Mucosa of descending colon (tissue), 3 donors: ENCODE measurements at places on chromosomes 16 and 17. TPM values are rescaled to one million over a fixed set of nuclear protein-coding genes. Genes with fewer than 3 reads are reported as not detected.

Gene ATP2C2
- 159 TPM for total RNA-seq

Gene FOXF1
- 9.9 TPM for total RNA-seq

Gene C16orf89
- total RNA-seq = 3.3 TPM

Gene MFAP4
- 19.0 TPM for total RNA-seq

Gene AGRP
- total RNA-seq = not detected

Gene MPV17L
- 8.3 TPM for total RNA-seq

Gene KRTAP16-1
- total RNA-seq = not detected

Gene CBLN1
- total RNA-seq = 0.29 TPM

Gene SULT1A4
- total RNA-seq = 43.2 TPM

Gene KCNJ12
- total RNA-seq = 1.1 TPM

GRCh38 chr17:36069136-36069535, 5.1 kb downstream of the CCL18 start:
- DNase-seq = no peak

- no peak for DNase-seq
Measured at GRCh38 chr17:59498530-59499307, 66.7 kb upstream of the DHX40 start.

DNA sequence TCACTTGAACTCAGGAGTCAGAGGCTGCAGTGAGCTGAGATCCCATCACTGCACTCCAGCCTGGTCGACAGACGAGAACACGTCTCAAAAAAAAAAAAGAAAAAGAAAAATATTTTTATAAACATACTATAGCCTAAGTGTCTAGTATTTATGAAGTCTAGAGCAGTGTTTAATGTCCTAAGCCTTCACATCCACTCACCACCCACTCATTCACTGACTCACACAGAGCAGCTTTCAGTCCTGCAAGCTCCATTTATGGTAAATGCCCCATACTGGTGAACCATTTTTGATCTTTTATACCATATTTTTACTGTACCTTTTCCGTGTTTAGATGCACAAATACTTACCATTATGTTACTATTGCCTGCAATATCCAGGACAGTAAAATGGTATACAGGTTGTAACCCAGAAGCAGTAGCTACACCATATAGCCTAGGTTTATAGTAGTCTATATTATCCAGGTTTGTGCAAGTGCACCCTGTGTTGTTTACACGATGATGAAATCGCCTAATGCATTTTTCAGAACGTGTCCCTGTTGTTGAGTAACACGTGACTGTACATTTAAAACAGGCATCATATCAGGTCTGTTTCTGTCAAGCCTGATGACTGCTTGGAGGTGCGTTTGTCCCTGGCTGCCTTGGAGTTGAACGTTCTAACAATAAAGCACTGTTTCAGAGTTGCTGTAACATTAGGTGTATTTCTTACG, 10.1 kb downstream of the NUDT7 start:
- no peak for DNase-seq

GRCh38 chr17:59825533-59826322, 67.0 kb downstream of the TUBD1 start:
- DNase-seq = no peak

DNA sequence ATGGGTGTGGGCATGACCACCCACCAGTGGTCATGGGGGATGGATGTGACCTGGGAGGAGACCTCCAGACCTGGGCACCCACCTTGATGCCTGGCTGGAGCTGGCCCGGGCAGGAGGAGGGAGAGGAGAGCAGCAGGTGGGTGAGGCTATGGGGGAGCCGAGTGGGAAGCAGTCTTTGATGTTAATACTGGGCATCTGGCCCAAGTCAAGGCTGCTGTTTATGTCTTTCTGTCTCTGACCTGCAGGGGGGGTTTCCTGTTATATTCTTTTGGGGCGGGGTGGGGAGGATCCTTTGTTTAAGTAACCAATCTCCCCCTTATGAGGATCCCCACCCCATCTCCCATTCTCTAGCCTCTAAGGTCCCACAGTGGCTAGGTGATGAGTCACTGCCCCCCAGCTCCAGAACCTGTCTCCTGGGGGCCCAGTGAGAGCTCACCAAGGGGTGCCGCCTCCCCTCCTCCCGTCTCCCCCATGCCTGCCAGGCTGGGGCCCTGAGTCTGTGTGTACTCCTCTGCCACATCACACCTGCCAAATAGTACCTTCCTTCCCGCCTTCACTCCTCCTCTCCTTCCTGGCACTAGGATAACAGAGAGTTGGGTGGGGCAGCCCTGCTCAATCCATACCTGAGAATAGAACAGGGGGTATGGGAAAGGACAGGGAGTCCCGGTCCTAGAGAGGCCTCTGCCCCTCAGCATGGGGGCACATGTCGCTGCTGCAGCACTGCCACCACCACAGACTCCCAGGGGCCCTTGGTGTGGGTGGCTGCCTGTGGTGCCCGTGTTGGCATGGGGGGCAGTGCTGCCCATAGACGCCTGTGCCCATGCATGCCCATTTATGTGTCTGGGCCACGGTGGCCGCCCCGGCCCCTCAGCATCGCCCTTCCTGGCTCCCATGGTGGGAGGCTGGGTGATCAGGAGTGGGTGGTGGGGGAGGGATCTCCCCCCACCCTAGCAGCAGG, 7.3 kb downstream of the THRA start:
- peak; percentile 76 for DNase-seq

- DNase-seq = no peak
Measured at GRCh38 chr17:6153375-6153774, 83.2 kb downstream of the WSCD1 start.

- peak; percentile 52 for DNase-seq
Measured at GRCh38 chr16:56950881-56951771, 10.6 kb upstream of the CETP start.

- DNase-seq = no peak
Measured at GRCh38 chr17:73875346-73875745, 231.1 kb upstream of the SDK2 start.

DNA sequence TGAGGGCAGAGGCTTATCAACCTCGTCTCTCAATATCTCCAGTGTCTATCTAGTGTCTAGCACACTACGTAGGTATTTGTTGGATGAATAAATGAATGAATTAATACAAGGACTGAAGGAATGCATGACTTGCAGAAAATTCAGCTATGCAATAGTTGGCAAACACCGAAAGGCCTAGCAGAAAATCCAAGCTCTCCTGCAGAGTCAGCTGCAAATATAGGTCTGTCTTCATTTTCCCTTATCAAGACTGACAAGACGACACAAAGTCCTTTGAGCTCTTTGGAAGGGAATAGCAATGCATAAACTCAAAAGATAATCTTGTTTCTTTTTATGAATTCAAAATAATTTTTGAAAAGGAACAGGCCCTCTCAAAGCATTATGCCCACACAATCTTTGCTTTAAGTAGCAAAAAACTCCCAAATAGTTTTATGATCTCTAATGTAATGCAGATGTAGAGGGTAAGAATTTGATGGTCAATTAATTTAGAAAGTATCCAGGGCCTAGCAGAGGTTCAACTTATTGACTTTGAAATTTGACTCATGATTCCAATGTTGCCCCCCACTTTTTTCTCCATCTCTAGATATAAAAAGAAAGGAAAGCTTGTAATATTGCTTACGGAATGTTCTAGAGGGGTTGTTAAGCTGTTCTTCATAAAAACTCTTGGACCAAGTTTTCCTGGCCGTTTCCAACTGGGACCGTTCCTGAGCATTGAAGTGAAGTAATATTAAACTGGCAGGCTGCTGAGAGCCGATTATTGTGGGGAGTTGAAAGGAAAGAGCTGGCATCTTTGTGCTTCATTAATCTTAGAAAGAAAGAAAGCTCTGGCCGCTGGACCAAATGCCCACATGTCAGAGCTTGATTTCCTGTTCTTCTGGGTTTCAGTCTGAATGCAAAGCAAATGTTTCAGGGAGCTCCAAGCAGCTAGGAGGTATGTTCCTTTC, 227.3 kb downstream of the HS3ST3A1 start:
- no peak for DNase-seq

- no peak for DNase-seq
Measured at GRCh38 chr17:34895383-34895782, 65.9 kb downstream of the CCT6B start.

DNA sequence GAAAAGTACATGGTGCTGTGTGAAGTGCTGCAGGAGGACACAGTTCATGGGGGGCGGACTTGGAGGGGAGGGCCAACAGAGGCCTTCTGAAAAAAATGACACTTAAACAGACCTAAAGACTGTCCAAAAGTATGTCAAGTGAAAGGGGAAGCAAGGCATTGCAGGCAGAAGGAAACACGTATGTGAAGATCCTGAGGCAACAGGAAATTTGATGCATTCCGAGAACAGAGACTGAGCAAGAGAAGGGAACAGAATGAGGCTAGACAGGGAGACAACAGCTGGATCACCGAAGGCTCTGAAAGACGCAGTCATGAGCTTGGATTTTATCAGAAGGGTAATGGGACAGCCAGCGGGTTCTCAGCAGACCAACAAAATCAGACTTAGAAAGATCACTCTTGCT, 1.1 kb downstream of the IFT20 start:
- DNase-seq = no peak

- no peak for DNase-seq
Measured at GRCh38 chr16:53605356-53605755, 98.3 kb downstream of the RPGRIP1L start.

- DNase-seq = peak; percentile 74
Measured at GRCh38 chr16:56193951-56194726, 2.9 kb downstream of the GNAO1 start.

DNA sequence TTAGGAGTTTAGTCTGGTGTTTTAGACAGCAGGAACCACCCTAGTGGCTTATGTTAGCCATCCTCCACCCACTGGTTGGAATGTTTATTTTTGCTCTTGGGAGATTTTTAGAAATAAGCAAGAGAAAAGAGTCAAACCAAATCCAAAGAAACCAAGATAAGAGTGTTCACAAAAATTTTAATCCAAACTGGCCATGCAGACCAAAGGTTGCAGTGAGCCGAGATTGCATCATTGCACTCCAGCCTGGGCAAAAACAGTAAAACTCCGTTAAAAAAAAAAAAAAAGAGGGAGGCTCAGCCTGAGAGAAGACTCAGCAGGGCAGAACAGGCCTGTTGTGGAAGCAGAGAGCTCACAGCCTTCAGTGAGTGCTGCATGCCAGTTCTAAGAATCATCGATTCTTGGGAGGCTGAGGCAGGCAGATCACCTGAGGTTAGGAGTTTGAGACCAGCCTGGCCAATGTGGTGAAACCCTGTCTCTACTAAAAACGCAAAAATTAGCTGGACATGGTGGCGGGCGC, 12.2 kb upstream of the C16orf54 start:
- no peak for DNase-seq

DNA sequence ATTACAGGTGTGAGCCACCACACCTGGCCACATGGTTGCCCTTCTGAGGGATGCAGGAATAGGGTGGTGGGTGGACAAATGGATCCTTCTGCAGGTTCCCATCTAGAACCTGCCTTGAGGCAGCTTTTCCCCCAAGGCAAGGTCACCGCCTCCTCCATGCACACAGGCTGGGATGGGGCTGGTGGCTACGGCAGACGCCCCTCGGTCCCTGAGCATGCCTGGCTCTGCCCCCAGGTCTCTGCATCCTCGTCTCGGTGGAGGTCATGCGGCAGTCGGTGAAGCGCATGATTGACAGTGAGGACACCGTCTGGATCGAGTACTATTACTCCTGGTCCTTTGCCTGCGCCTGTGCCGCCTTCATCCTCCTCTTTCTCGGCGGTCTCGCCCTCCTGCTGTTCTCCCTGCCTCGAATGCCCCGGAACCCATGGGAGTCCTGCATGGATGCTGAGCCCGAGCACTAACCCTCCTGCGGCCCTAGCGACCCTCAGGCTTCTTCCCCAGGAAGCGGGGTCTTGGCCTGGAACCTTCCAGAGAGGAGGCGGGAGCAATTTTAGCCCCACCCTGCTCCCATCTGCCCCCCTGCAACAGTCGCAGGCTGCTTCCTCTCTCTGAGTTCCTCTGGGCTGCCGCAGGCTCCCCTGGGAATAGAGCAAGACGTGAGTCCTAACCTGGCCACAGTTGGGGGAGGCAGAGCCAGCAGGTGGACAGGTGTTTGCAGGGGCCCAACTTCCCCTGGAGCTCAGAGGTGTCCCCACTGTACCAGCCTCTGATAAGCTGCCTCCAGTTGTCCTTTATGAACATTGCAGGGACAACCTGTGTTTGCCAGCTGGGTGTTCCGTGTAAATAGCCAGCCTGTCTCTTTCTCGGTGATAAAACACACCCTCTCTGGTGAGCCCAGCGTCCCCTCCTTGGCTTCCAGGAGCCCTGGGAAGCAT, 11.7 kb downstream of the CACNG1 start:
- peak; percentile 57 for DNase-seq

GRCh38 chr16:71564335-71564967, 12.4 kb downstream of the TAT start:
- peak; percentile 94 for DNase-seq

DNA sequence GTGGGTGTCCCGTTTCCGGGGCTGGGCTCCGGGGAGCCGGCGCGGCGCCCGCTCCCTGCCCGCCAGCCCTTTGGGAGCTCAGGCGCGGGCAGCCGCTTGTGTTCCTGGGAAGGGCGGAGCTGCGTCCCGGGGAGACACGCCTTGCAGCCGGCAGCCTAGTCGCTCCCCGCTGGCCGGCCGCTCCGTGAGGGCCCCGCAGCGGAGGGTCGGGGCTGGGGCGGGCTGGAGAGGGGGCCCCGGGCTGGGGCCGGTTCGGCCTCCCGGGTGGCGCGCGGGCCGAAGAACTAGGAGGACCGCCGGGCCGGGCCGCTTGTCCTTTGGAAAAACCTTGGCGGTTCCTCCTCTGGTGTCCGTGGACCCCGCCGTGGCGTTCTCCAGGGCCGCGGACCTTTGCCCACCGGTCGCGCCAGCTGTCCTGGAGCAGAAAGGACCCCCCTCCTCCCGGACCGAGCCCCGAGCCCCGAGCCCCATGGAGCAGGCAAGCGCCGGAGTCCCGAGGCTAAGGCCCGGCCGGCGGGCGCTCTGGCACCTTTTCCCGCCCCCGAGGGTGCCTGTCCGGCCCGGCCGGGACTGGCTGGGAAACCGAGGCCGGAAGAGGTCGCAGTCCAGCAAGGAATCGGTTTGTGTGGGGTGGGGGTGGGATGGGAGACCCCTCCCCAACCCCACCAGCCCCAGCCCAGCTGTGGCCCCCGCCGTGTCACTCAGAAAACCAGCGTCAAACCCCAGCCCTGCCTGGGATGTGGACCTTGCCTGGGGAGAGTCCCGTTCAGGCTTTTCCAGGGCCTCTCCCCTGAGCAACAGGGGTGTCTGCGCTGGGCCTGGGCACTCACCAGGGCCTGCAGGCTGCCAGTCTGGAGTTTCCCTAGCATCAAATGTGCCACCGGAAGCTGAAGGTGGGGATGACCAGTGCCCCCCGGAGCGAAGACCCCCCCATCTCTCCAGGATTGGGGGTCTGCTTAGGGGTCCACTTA, 6.8 kb upstream of the TBC1D3B start:
- DNase-seq = peak; percentile 86

DNA sequence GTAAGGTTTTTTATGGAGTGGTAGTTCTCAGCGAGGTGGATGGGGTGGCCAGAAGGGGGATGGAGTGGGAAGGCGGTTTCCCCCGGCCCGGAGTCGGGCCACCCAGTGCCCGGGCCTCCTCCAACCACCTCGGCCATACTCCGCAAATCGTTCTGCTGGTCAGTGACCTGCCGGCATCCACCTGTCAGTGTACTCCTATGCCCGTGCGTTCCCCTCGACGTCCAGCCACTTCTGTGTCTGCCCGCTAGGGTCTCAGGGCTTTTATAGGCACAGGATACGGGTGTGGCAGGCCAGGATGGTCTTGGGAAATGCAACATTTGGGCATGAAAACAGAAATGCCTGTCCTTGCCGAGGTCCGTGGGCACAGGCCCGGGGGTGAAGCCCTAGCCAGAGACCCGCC, 19.3 kb upstream of the ASGR2 start:
- DNase-seq = no peak
